Dermis microvascular lymphatic vessel endothelial cell (primary cell): ENCODE measurements at places on chromosomes 5 and 9.

DNA sequence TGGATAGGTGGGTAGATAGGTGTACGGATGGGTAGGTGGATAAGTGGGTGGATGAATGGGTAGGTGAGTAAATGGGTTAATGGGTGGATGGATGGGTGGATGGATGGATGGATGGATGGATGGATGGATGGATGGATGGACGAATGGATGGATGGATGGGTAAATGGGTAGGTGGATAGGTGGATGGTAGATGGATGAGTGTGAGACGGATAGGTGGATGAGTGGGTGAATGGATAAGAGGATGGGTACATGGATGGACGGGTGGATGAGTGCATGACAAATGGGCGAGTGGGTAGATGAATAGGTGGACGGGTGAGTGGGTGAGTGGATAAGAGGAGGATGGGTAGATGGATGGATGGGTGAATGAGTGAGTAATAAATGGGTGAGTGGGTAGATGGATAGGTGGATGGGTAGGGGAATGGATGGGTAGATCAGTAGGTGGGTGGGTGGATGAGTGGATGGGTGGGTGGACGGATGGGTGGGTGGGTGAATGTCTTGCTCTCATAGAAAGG lies 179.2 kb downstream of the FGF18 start:
- DNase-seq = no peak

- peak; percentile 58 for DNase-seq
Observed at GRCh38 chr9:33946779-33947535, 101.7 kb downstream of the UBAP2 start.

GRCh38 chr9:37430841-37431597 lies 8.5 kb downstream of the GRHPR start:
- no peak for DNase-seq

GRCh38 chr5:118616281-118616680 lies 372.1 kb downstream of the DTWD2 start:
- no peak for DNase-seq

- DNase-seq = no peak
Observed at GRCh38 chr5:18601185-18601584, 966.9 kb downstream of the TAF11L14 start.

- no peak for DNase-seq
Observed at GRCh38 chr5:80623999-80624398, 30.5 kb upstream of the MSH3 start.

DNA sequence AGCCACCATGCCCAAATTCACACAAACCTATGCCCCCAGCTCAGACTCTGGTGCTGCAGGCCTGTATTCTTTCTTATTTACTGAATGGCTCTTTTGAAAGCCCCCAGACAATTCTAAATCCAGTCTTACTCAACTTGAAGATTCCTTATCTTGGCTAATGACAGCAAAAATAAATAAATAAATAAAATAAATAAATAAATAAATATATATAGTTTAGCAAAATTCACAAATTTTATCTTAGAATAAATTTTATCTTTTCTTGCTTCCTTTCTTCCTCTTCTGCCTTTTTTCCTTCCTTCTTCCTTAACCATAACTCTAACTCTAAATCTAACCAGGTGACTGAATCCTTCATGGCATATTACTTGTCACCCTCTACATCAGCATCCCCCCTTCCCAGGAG lies 25.6 kb downstream of the ANXA2R start:
- DNase-seq = no peak

GRCh38 chr5:76384189-76384588 lies 18.9 kb upstream of the IQGAP2 start:
- no peak for DNase-seq

DNA sequence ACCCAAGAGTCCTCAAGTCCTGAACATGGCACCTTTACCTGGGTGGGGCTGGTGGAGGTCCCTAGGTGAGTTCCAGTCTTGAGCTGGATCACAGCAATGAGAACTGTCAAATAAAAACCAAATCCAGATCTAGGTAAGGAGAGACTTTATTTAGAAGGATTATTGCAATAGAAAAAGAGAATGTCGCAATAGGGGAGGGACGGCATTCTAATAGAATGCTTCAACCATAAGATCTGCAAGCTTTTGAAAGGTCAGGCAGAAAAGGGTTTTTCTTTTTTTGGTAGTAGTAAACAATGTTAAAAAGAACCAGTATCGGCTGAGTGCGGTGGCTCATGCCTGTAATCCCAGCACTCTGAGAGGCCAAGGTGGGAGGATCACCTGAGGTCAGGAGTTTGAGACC lies 5.2 kb upstream of the GCNT1 start:
- no peak for DNase-seq

DNA sequence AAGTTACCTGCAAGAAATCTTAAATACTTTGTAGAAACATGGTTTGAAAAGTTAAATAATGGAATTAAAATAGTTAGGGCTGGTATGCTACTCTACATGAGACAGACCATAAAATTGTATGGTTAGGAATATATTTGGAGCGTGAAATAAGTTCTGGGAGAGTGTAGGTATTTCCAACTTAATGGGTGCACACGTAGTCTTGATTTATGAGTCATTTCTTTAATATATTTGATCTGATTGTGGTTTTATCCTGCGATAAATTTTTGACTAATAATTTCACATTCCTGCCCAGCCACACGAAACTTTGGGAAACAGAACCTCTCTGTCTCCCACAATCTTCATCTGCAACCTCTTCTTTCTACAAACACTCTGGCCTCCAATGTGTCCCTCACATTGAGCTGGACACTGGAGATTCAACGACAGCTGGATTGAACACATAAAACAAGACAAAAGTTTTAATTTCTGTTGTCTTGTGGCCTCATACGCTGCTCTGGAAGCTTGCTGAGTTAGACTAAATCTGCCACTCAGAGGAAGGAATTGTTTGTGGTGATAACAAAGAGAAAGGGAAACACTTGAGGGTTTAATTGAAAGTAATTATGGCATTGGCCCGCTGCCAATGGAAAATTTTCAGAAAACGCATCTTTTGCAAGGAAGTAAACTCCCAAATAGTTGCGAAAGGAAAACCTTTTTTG lies 201.8 kb upstream of the ZNF608 start:
- DNase-seq = peak; percentile 74

GRCh38 chr5:21689587-21689986 lies 1163.6 kb downstream of the CDH12 start:
- DNase-seq = no peak

GRCh38 chr5:39178861-39179260 lies 40.5 kb downstream of the FYB1 start:
- DNase-seq = no peak

DNA sequence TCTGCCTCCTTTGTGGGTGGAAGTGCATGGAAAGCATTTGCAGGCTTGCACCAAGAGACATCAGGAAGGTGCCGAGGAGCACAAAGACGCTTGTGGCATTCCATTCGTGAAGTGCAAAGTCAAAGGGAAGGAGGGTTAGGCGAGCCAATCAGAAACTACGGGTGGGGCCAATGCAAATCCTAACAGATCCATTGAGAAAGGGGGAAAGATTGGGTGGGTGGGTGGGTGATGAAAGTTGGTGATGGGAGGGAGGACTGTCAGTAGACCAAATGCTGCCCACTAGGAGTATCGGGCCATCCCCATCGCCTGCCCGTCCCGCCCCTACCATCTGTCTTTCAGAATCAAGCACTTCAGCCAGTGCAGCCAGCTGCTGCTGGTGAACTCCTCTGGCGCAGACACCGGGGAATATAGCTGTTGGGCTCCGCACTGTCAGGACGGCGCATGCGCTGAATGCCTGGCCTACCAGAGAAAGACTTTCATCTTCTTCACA lies 17.1 kb upstream of the ANXA6 start:
- DNase-seq = no peak

GRCh38 chr5:174918655-174919054 lies 194.3 kb downstream of the MSX2 start:
- DNase-seq = no peak

DNA sequence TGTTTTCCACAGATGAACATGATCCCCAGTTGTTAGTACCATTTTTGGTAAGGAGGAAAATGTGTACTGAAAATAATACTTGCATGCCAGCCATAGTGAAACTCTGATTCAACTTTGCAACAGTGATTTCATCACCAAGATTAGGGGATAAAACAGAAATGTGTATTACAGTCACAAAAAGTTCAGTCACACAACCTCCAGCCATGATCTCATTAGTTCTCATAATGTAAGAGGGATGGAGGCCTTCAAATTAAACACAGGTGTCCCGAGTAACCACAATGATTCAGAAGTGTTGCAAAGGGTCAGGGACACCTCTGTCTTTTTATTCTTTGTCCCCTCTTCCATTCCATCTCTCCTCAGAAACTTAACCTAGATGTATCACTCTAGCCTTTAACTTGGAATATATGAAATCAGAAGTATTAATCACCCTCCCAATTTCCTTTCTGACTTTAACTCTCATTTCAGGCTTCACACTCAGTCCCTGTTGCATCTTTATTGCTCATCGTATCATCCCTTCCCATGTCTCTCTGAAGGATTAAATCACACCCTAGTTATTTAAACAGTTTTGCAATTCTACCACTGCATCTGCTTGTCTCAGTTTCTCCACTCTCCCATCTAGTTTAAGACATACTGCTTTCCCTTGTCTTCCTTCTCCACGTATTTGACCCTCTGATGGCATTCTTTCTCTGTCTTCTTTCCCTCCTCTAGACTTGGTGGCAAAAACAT lies 291.2 kb downstream of the ADAMTS6 start:
- DNase-seq = no peak

DNA sequence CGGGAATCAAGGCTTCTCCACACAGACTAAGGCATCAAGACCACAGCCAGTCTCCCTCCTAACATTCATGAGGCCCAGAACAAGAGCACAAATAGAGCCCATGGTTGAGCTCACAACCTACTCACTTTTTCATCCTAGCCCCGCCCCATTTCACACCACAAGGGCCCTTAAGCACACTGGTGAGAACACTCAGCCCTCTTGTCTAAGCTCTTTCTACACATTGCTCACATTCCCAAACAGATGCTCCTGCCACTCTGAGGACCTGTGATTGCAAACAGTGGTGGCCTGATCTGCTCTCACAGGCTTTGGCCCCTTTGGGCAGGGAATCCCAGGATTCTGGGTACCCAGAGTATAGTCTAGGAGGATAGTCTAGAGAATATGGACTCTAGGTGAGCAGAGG lies 54.0 kb downstream of the FEM1C start:
- DNase-seq = no peak

DNA sequence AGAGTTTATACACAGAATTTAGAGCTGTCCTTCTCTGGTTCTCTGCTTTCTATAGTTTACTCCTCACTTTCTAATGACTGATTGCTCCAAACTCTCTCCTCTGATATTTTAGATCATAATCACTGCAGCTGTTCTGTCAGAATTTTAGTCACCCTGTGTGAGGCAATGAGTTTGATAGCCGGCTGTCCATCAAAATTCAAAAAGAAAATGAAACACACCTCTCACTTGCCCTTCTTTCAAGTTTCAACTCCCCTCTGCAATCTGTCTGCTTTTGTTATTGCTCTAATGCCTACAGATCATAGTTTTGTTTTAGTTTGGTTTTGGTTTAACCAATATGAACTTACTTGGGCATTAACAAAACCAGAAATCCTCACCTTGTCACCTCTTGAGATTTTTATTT lies 23.3 kb upstream of the ABLIM3 start:
- no peak for DNase-seq

DNA sequence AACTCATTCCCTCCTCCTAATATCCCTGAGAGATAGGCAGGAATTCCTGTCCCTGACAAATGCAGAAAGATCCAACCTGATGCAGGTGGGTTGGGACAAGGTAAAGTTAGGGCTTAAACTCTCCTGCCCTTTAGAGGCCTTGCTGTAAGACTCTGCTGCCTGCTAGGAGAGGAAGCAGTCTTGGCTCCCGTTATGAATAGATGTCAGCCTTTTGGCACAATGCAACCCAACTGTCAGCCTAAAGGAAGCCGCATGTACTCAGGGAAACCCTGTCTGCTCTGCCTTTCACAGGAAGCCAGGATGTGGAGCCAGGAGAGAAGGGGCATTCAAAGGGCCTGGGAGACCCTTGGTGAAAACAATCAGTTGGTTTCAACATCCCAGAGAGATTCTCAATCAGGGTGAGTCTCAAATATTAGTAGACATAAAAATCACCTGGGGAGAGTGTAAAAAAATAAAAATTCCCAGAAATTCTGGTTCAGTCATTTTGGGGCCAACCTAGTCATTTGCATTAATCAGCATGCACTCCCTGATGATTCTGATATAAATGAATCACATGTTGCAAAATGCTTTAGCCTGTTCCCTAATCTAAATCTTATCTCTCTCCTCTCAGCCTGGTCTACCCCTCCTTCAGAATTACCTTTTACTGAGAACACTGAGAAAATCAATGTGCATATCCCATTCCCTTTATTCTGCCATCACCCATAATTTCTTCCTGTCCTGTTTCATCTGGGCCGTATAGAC lies 136.2 kb upstream of the TRIM32 start:
- no peak for DNase-seq

DNA sequence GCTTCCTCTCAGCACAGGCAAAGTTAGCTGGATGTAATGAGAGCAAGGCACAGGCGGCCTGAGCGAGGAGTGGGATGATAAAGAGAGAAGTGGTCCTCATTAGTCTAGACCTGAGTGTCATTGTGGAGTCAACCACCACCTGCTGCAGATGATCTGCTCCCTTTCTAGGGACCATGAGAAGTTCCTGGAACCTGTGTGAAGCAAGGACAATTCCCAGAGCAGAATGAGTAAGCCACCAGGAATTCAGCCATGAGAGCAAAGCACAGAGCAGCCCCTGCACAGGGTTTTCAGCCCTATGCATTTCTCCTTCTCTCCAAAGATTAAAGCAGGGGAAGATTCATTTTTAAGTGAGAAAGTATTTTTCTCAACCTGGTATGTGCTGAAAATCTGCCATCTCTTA lies 146.8 kb upstream of the SPEF2 start:
- DNase-seq = no peak

DNA sequence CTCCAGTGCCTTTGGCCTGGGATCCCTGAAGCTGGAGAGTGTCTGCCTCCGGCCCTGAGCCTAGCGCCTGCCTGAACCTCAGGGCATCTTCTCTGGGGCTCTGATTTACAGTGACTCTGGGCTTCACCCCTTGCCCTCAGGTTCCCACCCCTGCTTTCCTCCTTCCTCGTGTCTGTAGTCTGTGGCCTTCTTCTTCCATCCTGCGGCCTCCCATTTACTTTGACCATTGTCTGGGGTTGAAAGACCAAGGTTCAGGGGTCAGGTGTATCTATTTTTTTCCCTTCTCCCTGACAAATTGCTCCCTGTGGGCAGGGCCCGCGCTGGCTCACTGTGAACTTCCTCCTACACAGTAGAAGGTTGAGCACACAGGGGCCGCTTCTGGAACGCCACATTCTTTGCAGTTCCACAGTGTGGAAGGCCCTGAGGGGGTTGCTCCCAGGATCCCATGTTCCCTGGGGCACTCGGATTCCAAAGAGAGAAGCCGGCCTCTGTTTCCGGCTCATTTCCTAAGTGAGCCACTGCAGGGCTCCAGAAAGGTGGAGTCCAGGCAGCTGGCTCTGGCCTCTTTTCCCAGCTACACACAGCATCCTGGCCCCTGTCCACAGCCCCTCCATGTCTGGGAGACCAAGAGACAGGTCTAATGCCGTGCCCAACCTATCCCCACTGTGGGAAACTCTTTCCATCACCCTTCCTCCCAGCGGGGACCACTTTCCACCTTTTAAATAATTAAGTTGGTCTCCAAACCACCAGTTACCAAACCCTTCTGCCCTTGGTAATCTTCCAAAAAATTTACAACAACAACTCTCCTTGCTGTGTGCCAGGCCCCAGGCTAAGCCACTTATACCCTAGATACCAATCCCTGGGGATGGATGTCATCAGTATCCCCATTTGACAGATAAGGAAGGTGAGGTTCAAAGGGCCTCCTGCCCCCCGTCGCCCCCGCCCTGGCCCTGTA lies 140.3 kb upstream of the IER5L start:
- no peak for DNase-seq

GRCh38 chr5:82018462-82018861 lies 46.6 kb downstream of the ATG10 start:
- DNase-seq = no peak

GRCh38 chr9:129493002-129493705 lies 127.7 kb downstream of the C9orf50 start:
- no peak for DNase-seq
